H7 (cell line): ENCODE measurements at places on chromosomes 3 and 15.

- no peak for DNase-seq
These were observed 2.9 kb upstream of the TMEM266 start for GRCh38 chr15:76056931-76057330.

- no peak for DNase-seq
These were observed 38.6 kb upstream of the SEC22A start for GRCh38 chr3:123163141-123163540.

DNA sequence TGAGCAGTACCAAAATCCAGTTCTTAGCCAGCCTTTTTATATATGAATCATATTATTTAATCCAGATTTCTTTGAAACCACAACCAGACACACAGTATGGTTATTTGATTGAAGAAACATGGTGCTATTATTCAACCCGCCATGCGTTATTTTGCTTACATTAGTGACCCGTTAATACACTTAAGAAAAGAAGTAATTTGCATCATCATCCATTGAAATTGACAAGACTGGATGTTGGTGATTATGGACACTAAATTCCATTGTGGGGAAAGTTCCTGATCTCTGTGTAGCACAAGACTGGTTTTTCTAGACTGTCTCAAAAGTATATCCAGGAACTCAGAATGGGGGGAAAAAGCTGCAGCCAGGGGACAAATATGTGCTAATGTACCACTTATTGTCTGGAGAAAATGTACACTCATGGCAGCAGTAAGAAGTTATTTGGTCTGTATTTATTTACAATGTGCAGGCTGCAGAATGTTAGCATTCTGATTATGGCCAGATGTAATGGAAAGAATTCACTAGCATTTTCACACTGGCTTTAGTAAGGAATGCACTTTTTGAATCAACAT is 80.3 kb downstream of the FILIP1L start:
- no peak for DNase-seq

DNA sequence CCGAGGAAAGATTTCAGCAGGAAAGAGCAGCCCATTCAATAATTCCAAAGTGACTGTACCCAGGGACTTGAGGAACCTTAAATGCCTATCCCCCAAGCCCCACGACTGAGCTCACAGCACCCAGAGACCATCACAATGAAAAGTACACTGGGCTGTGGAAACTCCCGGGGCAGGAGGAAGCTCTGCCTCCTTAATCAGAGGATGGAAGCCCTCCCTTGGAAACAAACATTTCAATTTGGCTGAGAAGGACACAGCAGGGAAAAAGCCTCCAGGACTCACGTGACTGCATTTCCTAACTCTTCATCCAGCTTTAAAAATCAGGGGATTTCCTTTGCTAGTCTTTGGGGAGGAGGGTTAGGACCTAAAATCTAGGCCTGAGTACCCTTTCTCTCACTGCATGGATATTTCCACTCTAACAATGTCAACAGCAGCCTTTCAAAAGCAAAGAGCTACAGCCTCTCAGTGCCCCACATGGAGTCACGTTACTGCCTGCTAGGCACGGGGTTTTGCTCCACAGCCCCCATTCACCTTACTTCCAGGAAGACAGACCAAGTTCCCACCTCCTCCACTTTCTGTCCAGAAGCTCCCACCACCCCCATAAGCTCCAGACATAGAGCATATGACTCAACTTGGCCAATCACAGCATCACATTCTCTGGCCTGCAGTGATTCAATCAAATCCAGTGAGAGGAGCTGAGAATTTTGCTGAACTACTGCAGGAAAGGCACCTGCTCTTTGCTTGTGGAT is 68.9 kb upstream of the WNT5A start:
- DNase-seq: peak; percentile 35

- no peak for DNase-seq
These were observed at the start of gene RTP4 for GRCh38 chr3:187368251-187369088. TSS of gene RTP4 (plus strand) at chr3:187368385. CDS start at chr3:187368442, 57 bp downstream.

GRCh38 chr3:12503126-12503957 is 19.1 kb downstream of the TSEN2 start:
- DNase-seq: no peak

GRCh38 chr15:98650417-98651035 is 2.2 kb downstream of the IGF1R start:
- no peak for DNase-seq

DNA sequence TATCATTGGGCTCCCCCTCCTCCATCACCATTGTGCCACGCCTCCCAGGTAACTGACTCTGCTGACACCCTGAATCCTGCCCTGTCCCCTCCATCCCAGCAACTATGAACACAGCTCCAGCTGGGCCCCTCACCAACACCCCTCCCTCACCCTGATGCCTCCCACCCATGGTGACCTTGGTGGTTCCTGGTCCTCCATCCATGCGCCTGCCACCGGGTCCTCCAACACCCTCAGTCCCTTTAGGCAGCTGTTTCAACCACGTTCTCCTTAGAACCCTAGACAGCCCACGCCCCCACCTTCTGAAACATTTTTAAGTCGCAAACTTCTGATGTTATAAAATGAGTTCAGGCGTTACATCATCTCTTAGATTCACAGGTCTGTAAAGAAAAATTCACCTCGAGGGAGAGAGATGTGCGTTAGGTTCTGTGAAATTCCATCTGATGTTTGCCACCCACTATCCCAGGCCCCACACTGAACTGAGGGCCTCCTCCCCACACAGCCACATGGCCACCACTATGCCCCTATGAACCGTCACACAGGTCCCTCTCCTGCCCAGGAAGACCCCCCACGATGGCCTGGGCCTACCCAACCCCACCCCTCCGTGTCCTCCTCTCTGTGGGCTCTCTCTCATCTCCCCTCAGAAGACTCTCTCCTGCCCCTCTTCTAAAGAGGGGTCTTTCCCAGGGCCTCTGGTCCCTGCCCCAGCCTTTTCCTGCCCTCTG is 29.8 kb downstream of the PCSK6 start:
- no peak for DNase-seq

GRCh38 chr15:46616033-46616432 is 981.2 kb downstream of the SQOR start:
- DNase-seq: no peak

DNA sequence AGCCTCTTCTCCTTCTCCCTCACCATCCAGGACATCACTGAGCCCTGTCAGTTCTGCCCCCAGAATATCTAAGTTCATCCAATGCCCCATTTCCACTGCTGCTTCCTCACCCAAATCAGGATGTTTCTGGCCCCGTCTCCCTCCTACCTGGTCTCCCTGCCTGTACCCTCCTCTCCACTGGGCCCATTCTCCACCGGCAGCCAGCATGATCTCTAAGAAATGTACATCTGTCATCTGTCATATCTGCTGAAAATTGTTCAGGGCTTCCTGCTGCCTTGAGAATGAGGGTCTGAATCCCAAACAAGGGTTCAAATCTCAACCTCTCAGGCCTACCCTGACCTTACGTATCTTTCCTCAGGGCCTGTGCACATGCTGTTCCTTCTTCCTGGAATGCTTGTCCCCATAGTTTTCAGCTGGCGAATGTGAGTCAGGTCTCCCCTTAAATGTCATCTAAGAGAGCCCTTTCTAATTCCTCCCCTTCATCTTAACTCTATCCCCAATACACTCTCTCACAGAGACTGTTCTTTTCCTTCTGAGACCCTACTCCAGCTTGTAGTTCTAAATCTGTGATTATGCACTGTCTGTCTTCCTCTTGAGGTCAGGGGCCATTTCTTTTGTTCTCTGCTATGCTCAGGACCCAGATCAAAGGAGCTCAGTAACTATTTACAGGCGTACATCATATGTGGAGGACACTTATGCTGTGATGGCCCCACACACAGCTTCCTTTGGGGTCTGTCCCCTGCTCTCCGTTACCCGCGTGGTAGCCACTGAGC is 40.8 kb downstream of the SMAD3 start:
- DNase-seq: no peak

DNA sequence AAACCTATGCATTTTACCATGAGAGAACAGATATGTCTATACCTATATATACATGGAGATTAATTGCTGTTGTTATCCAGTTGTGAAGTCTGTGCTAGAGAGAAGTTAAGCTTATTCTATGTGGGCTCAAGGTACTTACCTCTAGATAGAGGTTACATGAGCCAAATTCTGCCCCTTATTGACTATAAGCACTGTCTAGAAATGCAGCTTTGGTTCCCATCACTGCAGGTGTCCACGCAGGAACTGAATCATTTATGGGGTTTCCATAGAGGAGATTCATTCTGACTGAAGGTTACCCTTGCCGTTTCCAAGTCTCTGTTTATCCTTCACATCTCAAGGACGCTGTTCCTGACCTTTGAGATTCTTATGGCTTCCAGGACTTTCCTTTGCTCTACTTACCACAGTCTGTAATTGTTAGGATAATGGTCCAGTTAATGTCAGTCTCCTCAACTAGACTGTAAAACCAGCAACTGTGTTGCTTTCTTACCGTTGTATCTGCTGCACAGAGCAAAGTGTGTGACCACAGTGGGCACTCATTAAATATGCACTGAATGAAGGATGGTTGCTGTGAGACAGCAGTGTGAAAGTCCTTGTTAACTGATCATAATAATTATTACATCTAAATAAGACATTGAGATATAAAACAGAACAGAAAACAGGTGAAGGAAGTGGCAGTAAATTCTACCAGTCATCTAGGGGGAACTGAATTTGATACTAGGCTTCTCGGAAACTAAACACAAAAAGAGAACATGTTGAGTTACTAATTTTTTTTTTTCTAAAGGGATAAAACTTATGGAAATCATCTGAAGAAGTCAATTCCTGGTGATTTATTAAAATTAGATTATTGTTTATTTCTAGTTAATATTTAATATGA is 44.0 kb upstream of the BCL6 start:
- no peak for DNase-seq

GRCh38 chr3:175477651-175478224 is 618.6 kb downstream of the NAALADL2 start:
- DNase-seq: no peak

DNA sequence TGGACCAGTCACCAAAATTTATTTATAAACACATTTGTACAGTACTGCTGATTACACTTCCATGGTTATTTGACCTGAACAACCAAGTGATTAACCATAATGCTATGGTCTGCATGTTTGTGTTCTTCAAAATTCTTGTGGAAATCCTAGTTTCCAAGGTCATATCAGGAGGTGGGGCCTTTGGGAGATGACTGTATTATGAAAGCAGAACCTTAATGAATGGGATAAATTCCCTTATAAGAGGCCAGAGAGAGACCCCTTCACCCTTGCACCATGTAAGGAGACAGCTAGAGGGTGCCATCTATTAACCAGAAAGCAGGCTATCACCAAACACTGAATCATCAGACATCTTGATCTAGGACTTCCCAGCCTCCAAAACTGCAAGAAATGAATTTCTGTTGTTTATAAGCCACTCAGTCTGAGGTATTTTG is 1.9 kb downstream of the SCAPER start:
- peak; percentile 30 for DNase-seq

DNA sequence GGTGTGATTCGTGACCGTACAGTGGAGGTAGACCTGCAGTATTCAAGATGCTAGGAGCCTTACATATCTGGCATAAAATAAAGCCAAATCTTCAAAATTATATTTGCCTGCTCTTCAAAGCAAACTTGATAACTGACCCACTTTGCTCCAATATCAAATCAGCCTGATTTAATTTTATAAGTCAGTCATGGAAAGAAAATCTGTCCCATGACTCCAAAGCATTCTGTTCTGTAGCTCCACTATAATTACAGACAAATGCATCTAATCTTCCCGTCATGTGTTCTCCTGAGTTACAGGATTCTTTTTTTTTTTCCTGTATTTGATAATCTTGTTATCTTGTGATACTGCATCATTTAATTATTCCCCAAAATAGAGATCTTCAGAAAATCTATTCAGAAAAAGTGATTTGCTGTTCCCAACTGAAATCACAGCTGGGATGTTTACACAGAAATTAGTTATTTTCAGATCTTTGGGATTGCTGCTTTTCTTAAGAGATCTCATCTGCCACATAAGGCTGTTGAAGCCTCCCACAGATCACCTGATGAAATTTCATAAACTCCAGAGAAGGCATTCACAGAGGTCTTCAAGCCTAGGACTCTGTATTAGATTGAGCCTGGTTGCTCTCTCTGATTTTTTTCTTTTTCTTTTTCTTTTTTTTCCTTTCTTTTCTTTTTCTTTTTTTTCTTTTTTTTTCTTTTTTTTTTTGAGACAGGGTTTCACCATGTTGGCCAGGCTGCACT is 27.2 kb downstream of the TIMP4 start:
- no peak for DNase-seq

DNA sequence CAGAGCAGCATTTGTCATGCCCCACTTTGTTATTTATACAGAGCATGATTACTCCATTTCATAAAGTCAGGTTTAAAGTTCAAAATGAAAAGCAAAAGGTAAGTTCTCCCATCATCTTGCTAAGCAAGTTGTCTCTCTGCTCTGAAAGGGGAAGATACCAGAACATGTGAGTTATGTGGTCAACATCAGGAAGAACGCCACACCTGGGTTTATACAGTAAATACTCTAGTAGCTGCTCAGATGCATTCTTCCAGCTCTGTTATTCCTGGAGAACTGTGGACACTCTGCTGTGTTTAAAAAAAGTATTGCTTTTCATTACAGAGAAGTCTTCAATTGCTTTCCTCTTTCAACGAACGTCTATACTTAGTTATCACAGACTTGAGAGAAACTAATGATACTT is 145.7 kb downstream of the PLCL2 start:
- DNase-seq: no peak

- peak; percentile 89 for DNase-seq
These were observed at the start of gene GABRG3 for GRCh38 chr15:26970712-26971210. TSS of gene GABRG3 (plus strand) at chr15:26971181.

DNA sequence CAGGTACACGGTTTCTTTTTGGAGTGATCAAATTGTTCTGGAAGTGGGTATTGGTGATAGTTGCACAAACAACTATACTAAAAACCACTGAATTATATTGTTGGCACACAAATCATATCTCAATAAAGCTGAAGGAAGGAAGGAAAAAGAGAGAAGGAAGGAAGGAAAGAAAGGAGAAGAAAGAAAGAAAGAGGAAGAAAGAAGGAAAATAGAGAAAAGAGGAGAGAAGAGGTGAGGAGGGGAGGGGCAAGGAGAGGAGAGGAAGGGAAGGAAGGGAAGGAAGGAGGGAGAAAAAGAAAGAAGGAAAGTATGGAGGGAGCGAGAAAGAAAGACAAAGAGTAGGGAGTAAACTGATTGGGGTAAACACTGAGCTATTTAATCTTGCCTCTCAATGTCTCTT is 77.9 kb upstream of the TSC22D2 start:
- DNase-seq: no peak

GRCh38 chr15:88644741-88645140 is 5.9 kb downstream of the ISG20 start:
- no peak for DNase-seq

- DNase-seq: no peak
These were observed 1265.0 kb upstream of the ALCAM start for GRCh38 chr3:104101736-104102135.

DNA sequence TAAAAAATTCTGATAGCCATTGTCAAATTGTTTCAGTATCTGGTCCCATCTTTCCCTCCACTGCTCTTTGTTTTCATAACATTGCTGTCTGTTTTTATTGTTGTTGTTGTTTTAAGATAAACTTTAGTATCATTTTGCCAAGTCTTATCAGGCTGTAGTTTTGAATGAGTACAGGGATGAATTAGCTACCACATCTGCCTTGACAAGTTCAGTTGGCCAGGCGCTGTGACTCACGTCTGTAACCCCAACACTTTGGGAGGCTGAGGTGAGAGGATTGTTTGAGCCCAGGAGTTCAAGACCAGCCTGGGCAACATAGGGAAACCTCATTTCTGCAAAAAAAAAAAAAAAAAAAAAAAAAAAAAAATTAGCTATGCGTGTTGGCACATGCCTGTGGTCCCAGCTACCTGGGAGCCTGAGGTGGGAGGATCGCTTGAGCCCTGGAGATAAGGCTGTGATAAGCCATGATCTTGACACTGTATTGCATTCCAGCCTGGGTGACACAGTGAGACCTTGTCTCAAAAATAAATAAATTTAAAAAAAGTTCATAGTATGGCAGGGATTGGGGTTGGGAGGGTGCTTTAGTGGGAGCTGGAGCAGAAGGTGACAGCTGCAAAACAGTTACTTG is 8.3 kb upstream of the ANKDD1A start:
- no peak for DNase-seq
